Stimulated activated CD4-positive, alpha-beta T cell treated with anti-CD3 and anti-CD28 coated beads, Interleukin-1b, Interleukin-23, amount 100 ng/mL, for 48 hours (primary cell): ENCODE measurements at places on chromosomes 5 and 9.

- no peak for DNase-seq
Observed at GRCh38 chr5:61817472-61818326, 485.6 kb downstream of the ZSWIM6 start.

DNA sequence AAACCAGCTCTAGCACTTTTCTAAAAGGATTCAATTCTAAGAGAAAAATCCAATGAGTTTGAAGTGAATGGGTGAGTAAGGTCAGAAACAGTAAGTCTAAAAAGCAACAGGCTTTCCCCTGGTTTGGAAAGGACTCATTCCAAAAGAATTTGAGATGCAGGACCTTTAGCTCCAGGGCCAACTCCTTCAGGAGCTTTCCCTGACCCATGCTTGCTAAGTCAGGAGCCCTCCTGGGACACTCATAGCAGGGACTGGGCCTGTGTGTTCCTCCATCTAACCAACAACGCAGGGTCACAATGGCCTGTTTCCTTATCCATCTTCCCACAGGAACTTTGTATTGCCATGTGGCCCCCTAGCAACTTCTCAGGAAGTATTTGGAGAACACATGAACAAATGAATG lies 198.8 kb downstream of the FRMD3 start:
- DNase-seq, result no peak

DNA sequence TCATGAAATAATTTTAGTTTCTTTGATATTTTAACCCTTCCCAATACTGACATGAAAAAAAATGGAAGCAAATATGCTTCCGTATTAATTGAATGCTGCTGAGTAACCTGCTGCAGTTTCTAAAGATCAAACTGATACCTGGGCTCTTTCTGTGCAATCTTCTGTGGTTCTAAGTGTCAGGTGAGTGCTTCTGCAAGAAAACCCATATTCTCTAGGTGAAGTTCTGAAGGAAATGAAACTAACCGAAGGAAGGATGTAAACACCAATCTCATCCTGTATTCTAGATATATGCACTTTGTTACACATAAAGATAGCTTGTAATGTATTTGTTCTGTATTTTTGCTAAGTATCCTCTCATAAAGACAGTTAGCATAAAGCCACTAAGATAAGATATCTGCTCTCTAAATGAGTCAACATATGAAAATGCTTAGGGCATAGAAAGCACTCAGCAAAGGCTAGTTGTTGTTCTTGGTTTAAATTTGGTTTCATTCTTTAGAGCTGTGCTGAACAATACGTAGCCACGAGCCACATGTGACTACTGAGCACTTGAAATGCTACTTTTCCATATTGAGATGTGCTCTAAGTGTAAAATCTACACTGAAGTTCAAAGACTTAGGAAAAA lies 52.0 kb downstream of the ITGA2 start:
- DNase-seq, result no peak

DNA sequence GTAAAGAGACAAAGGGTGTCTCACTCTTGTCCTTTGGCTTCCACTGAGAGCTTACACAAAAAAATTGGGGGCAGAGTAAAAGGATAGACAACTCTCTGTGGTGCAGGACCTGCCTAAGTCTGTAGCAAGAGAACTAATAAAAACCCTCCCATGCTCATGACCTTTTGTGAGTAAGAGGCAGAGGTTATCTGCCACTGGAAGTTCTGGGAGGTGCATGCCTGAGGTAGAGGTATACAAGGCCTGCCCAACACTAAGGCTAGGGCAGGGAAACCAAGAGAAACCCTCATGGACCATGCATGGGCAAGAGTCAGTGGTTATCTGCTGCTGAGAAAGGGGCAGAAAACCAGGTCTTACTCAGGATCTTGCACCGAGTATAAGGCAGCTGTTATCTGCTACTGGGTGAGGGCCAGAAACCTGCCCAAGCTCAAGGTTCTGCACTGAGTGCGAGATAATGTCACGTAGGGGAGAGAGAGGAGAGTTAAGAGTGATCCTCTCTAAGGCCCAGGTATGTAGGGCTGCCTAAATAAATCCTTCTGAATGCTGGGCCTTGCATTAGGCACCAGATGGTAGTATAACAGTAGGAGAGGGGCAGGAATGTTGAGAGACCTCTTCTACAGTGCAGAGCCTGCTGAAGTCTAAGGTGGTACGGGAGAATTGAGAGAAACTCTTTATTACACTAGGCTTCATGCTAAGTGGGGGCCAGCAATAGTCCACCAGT lies 143.4 kb downstream of the MACROH2A1 start:
- DNase-seq, result no peak
